ENCODE measurements at places on chromosomes 12 and 14.
A peak's percentile ranks its signal among the peaks of the same experiment; 100 is the strongest.

DNA sequence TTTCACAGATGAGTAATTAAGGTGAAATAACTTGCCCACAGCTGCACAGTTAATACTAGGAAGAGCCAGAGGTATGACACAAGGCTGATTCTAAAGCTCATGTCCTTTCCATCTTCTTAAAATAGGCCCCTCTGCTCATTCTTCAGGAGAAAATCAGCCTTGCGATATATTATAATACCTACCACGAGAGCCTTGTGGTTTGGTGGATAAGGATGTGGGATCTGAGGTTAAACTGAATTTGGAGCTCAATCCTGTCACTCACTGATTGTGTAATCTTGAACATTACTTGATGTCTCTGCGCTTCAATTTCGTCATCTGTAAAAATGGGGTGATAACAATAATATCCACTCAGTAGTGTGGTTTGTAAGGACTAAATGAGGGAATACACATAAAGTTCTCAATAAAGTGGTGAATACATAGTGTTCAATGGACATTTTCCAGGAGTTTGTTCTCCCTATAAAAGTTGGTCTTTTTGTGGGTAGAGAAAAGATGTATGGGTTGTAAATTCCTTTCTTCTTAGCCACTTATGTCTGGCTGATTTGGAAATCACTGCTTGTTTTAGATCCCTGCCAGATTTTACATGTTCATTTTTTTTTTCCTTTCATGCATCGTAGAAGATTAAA is 25.1 kb upstream of the ATP2B1 start:
- DNase-seq = peak; percentile 98

GRCh38 chr12:41189395-41190251 is 1.5 kb downstream of the PDZRN4 start:
- DNase-seq = no peak

- DNase-seq = no peak
Observed at GRCh38 chr12:58774731-58775130, 145.6 kb downstream of the LRIG3 start.

GRCh38 chr12:76264611-76265012 is 83.6 kb downstream of the BBS10 start:
- no peak for DNase-seq

DNA sequence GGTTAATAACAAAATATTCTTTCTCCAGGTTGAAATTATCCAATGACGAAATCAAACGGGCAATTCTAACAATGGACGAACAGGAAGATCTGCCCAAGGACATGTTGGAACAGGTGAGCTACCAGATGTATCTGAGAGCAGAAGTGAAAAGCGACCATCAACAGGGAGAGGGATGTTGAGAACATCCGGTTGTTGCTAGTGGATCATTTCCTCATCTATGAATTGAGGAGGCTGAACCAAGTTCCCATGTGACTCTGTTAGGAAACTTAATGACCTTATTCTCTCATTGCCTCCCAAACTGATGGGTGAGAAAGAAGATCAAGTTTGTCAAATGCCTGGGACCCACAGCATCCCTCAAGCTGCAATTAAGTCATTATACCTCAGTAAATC is 117.7 kb downstream of the GPR135 start:
- no peak for DNase-seq

DNA sequence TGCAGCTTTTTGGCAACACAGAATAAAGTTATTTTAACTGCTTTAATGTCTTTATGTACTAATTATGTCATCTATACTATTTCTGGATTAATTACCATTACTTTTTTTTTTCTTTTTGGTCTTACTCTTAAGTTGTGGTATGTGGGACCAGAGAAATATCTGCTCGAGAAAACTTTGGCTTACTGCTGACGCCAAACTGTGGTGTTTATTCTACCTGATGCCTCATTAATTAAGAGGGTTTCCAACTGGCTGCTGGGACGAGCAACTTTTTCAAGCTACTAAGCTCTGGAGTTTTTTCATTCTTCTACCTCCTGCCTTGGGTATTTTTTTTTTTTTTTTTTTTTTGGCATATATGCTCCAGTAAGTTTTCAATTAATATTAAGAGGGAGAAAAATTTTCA is 1257.5 kb downstream of the FSCB start:
- no peak for DNase-seq

DNA sequence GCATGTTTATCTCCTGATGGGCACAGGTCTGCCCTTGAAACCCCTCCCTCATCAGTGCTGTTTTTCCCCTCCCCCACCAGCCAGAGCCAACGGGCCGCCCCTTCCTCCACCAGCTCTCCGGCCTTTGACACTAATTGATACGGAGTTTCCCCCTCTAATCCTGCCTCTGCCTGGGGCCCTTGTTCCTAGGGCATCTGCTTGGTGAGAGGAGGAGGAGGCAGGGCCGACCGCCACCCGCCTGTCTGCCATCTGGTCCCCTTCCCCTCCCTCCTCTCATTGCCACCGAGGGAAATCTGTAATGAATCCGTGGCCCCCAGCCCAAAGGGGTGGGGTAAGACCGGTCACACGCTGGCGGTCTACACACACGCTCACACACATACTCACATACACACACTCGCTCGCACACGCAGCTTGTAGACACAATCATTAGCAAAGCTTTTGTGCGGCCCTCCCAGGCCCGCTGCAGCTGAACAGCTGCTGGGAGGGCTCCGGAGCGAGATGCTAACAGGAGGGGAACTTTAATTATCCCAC is 27.4 kb downstream of the SRRM4 start:
- no peak for DNase-seq

- no peak for DNase-seq
Observed at GRCh38 chr14:89652352-89652751, 235.3 kb upstream of the FOXN3 start.

GRCh38 chr14:50085570-50086320 is 30.6 kb downstream of the VCPKMT start:
- peak; percentile 59 for DNase-seq

DNA sequence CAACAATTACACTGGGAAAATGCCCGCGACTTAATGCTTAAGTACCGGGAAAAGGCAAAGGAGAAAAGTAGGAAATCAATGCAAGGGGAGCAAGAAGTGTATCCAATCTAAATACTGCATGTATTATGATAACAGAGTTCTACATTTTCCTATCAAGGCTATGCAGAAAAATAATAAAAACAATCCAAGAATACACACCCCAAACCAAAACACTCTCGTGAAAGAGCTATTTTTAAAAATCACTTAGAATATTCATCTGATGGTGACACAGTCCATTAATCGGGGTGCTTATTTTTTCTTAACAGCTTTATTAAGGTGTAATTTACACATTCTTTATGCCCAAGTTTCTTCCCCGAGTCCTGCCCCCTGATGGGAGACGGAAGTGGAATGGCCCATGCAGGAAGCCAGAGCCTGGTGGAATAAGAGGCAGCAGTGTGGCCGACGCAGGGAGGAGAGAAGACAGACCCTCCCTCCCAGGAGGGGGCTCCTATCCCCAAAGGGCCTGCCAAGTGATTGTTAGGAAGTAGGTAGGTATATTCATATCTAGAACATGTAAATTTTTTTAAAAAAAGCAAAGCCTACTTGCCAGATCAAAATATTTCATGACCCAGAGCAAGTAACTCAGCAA is 174.3 kb downstream of the FOXN3 start:
- DNase-seq = no peak
